ENCODE measurements at places on chromosomes 1 and 21.

DNA sequence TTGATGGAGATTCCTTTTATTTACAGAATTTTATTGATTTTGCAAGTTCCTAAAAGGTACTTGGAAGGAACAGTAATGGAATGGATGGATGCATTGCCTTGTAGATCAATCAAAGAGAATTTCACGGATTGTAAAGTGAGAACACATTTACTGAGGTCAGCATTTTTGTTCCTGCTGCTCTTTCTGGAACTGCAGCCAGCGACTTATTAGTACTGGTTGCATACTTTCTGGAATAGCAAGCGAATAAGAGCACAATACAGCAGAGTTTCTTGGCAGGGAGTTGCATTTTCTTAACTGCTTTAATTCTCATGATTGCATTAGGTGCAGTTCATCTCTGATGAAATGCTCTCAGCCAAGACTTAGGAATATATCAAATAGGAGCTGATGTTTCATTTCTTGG lies 106.1 kb upstream of the CHODL start:
- DNase-seq, result no peak

DNA sequence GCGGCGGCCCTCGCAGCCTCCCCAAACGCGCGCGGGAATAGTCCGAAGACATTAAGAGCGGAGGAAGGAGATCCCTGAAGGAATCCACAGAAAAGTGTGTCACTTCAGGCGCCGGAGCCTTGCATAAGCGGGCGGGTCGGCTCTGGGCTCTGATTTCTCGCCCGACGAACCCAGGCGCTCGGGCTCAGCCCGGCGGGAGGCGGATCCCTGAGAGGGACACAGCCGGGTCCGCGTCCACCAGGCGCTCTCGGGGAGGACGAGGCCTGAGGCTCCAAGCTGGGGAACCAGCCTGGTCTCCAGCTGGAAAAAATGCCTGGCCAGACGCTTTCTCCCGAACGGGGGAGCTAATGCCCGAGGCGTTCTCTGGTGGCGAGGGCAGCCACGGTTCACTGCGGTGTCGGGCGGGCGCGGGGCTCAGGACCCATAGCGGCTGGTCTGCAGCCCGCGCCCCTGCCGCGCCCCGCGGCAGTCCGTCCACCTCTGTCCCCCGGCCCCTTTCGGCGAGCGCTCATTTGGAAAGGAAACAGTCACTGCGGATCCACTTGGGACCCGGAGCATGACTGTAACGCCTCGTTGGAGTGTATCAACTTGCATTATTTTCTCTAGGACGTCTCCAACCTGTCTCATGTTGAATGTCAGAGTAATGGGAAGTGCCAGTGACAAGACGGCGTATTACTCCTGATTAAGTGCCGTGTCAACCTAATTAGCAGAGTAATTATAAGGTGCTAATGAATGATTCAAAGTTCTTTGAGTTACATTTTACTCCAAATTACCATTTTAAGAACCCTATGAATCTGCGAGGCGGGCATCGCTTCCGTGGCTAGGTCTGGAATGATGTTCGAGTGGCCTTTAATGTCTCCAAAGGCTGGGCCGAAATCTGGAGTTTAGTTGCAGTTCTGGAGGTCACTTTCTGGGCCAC lies 1.6 kb upstream of the BARHL2 start:
- no peak for DNase-seq

DNA sequence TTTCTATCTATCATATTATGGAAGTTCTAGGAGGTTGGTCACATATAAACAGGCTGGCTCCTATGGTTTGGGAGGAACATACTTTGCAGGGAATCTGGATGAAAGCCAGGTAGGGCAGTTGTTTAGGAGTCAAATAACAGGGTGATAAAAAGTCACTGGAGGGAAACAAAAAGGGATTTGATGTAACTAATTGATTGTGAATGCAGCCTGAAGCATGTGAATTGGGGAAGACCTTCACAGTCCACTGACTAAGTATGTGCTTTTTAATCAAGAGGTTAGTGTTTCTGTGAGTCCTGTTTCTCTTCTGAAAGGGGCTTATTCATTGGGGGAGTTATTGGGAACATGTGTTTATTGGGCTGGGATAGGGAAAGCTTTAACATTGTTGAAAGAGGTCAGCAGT lies 41.3 kb downstream of the HMCN1 start:
- no peak for DNase-seq

- no peak for DNase-seq
Measured at GRCh38 chr1:7385471-7386225, 385.4 kb upstream of the VAMP3 start.

- no peak for DNase-seq
Measured at GRCh38 chr1:53619367-53620060, 119.5 kb downstream of the GLIS1 start.

GRCh38 chr1:246527402-246528088 lies 20.5 kb upstream of the SMYD3 start:
- DNase-seq, result no peak

GRCh38 chr1:24415910-24416665 lies 486 bp downstream of the NIPAL3 start:
- DNase-seq, result no peak

- DNase-seq, result no peak
Measured at GRCh38 chr1:227445092-227445674, 118.2 kb upstream of the ZNF678 start.

DNA sequence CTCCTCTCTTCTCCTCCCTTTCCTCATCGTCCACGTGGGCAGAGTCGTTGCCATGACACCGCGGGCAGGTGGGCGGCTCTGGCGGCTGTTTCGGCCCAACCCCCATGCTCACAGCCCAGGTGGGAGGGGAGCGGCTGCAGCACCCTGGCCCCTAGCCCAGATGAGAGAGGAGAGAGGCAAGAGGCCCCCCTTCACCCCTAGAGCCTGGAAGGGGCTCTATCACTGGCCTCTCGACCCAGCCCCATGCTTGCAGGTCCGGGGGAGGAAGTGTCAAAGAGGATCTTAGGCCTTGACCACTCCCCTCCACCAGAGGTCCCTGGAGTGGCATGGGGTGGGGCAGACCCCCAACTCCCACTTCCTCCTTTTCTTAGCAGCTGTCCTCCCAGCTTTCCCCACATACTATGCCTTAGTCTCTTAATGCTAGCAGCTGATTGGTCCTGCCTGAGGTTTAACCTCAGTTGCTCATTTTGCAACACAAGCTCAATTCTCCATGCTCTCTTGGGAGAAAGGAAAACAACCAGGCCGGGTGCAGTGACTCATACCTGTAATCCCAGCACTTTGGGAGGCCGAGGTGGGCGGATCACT lies 10.4 kb downstream of the DLGAP3 start:
- DNase-seq, result peak; percentile 62

DNA sequence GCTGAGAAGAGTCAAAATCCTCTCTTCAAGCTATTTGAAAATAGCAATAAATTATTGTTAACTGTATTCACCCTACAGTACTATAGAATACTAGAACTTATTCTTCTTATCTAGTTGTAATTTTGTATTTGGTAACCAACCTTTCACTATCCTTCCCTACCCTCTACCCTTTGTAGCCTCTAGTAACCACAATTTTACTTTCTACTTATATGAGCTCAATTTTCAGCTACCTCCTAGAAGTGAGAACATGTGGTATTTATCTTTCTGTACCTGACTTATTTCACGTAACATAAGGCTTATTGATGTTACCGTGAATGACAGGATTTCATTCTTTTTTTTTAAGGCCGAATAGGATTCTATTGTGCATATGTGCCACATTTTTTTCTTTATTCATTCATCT lies 30.0 kb downstream of the ZC3H11B start:
- no peak for DNase-seq

DNA sequence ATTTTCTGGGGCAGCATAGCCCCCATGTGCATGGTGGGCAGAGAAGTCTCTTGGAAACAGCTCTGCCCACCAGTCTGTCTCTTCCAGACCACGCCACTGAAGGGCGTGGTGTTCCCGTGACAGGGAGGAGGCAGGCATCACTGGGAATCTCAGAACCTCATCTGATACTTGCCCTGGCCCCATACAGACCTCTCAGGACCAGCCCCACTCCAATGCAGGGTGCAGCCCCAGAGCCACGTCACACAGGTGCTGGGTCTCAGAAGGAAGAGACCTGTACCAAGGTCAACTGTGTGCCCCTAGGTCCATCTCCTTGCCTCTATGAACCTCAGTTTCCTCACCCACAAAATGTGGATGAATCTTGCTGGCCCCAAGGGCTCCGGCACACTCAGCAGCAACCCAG lies 7.3 kb downstream of the RAP1GAP start:
- peak; percentile 61 for DNase-seq

- DNase-seq, result no peak
Measured at GRCh38 chr1:66933887-66934700, 9.3 kb downstream of the MIER1 start.

DNA sequence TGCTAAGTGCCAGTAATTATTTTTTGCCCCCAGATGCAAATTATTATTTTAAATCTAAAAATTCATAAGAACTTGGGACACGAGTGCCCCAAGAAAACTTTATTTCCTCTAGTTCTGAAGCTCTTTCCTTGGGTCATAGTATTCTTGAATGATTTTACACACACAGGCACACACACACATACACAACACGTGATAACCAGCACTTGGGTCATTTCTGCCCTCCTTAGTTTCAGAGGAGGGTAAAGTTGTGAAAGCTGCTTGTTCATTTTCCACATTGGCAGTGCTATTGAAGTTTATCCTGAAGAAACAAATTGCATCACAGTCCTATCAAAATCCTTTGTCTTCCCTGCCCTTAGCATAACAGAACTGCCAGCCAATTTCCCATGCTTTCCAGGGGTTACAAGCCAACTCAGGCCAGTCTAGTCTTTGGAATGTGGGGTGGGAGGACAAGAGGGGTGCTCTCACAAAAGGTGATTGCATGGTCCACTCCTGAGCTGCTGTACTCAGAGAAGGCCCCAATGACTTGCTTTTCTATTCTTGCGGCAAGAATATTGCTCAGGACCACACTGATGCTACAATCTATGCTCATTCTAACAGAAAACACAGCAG lies 98.5 kb upstream of the POGK start:
- no peak for DNase-seq

DNA sequence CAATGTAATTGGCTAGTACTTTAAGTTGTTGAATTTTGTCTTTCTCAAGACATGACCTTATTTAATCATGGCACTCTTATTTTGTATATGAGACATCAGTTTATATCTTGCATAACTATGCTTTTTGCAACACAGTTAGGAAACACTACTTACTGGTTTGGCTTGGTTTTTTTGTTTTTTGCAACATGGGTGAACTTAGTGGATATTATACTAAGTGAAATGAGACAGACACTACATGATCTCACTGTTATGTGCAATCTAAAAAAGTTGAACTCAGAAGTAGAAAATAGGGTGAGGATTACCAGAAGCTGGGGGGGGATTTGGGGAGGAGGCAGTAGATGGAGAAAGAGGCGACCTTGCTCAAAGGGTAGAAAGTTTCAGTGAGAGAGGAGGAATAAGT lies 132.1 kb downstream of the PLA2G4A start:
- DNase-seq, result no peak

DNA sequence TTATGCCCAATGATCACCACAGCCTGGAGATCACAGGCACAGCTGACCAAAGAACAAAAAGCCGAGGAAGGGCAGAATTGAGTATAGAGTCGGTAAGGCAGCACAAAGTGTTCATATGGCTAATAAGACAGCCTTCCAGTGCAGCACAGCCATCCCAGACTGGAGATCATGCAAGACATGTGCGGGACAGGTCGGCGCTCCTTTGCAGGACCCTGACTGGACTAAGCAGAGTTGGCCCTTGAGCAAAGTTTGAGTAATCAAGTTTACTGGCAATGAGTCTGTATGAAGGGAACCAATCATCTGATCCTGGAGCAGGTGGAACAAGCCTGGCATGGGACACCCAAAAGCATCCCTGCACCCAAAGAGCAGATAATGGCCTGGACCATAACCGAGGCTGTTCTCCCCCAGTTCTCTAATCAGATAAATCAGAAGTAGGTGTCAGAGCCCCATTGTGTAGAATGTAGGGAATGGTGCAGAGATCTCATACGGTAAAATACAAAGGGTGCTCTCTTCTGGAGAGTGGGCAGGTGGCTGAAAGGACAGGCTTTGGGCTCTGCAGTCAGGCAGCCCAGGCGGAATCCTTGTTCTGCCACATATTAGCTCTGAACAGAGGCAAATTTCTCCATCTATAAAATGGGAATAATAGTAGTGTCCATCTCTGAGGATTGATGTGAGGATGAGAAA lies 10.7 kb upstream of the DNASE2B start:
- no peak for DNase-seq

DNA sequence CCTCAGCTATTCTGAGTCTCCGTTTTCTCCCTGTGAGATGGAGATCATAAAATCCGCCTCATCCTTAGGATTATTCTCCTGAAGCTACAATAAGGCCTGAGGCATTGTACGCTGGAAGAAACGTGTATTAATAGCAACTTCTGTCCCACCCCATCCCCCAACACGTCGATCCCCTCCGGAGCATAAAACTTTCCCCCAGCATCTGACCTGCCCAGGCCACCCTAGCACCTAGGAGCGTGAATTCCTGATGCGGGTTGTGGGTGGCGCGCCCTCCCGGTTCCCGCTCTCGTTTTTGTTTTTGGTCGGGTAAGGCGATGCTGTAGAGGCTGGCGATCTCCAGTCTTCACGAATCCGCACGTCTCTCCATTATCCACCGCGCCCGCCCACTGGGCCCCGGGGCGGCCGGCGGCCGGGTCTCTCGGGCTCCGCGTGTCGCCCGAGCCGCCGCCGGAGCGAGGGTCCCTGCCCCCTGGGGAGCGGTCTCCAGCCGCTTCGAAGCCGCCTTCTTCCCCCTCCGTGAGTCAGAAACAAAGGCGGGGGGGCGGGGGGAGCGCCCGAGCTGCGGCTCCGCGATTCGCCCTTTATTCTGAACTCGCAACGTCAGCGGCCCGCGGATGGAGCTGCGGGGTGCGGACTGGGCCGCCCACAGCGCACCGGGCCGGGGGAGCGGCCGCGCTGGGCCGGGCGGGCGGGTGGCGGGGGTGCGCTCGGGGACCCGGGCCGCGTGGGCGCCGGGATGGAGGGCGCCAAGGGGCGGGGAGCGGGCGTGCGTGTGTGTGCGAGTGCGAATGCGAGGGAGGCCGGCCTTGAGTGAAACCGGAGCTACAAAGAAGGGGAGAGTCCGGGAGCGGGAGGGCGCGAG lies at the start of gene PLEKHO1:
Gene PLEKHO1, plus strand, starts transcription at position 646 of the 862 bp plus-strand sequence. CDS start 342 bp downstream, outside the sequence.
- peak; percentile 73 for DNase-seq

GRCh38 chr1:14117700-14118099 lies 417.7 kb downstream of the PRDM2 start:
- no peak for DNase-seq

GRCh38 chr1:244436336-244437085 lies 15.2 kb downstream of the ADSS2 start:
- DNase-seq, result no peak

DNA sequence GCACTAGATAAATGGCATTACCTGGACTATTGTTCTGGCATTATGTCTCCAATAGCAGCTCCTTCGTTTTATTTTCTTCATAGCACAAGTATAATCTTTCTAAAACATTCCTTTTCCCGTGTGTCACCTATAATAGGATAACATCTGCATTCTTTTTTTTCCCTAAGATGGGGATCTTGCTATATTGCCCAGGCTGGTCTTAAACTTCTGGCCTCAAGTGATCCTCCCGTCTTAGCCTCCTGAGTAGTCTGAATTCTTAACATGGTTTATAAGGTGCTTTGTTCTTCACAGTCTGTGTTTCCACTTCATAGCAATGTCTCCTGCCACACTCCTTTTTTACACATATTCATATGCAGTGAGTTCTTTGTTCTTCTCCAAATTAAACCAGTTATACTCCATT lies 8.6 kb upstream of the MOV10 start:
- no peak for DNase-seq

- DNase-seq, result no peak
Measured at GRCh38 chr1:89512996-89513720, 11.5 kb upstream of the LRRC8B start.

- DNase-seq, result no peak
Measured at GRCh38 chr1:18734461-18735223, 104.0 kb downstream of the PAX7 start.
